ENCODE measurements at places on chromosomes 11 and 22.

GRCh38 chr11:31655483-31655882 lies 145.9 kb downstream of the ELP4 start:
- DNase-seq, result no peak

DNA sequence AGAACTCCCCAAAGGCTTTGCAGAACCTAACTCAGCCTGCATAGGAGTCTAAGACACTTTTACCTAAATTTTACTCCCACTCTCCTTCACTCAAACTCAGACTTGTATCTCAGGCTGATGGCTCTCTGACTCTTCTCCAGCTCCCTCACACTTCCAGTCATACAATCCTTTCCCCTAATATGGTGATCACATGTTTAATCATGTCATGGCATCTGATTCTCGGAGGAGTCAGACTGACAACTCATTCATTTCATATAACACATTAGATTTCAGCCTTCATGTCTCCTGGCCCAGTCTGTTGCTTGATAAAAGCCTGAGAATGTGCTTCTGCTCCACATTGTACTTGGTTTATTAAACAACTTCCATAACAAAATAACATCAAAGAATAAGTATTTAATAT lies 1503.9 kb upstream of the TENM4 start:
- DNase-seq, result no peak

DNA sequence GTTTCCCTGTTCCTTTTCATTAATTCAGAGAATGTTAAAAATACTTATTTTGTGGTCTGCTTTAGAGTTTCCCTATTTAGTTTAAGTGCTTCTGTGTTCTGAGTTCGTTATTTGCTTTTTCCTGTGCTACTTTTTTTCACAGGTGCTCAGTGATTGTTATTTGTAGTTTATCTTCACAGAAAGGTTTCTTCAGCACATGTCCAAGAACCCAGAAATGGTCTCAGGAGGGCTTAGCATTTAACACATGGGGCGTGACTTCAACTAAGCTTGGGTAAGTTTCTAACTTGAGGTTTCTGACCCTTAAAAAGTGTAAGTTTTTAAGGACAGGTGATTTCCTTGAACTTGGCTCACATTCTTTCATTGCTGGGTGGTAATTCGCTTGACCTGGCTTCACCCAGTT lies 157.3 kb downstream of the AASDHPPT start:
- no peak for DNase-seq

GRCh38 chr11:11856638-11857037 lies 14.9 kb downstream of the USP47 start:
- no peak for DNase-seq

DNA sequence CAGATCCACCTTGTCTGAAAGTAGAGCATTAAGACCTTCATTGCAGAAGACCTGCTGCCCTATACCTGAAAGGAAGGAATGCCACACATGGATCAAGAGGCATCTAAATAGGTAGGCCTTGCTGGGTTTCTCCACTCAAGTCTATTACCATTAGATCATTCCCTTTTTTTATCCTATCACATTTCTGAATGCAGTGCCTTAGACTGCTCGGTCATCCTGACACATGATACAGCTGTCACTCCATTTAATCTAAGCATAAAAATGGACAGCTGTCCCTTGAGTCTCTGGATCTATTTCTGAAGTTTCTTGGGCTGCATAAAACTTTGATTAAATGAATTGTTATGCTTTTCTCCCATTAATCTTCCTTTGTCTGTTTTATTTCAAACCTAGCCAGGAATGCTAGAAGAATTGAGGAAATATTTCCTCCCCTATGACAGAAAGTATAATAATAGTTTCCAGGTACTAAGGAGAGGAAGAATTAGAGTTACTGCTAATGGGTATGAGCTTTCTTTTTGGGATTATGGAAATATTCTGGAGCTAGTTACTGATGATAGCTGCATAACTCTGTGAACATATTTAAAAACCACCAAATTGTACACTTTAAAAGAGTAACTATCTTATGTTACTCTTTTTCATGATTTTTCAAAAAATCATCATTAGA lies 88.0 kb downstream of the DLG2 start:
- DNase-seq, result no peak

DNA sequence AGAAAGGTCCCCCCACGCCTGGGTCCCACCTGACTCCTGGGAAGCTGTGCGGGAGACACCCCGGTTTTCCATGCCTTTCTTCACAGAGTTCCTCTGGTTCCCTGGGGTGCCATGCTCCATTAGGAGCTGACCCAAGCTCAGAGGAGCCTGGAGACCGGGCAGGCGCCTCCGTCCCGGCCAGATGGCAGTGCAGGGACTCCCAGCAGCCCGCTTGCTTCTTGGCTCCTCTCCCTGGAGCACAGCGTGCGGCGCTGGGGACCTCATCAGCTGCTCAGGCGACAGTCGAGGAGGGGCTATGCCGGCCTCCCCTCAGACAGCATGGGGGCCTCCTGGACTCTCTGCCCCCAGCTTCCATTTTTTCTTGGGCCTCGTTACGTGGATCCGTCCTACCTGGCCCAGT lies 13.1 kb upstream of the TTLL12 start:
- no peak for DNase-seq

DNA sequence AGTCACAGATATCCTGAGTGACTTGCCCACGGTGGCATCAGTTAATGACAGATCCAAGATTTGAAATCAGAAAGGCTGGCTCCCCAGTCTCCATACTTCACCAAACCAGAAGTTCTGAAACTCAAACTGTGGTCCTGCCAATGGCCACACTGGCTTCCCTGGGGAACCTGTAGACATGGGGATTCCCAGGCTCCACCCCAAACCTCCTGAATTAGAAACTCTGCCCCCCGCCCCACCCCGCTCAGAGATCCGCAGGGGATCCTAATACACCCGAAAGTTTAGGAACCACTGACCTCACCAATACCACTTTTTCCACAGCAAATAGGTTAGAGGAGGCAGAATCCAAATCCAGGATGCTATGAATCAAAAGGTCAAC lies 15.3 kb downstream of the RTN4RL2 start:
- DNase-seq, result no peak

GRCh38 chr11:46686886-46687795 lies 13.3 kb downstream of the ARHGAP1 start:
- no peak for DNase-seq

GRCh38 chr11:6824136-6824823 lies 21.2 kb upstream of the OR10A5 start:
- DNase-seq, result no peak

GRCh38 chr22:49930596-49931412 lies 12.4 kb downstream of the CRELD2 start:
- peak; percentile 92 for DNase-seq

- DNase-seq, result peak; percentile 59
These were observed 3.2 kb downstream of the ARVCF start for GRCh38 chr22:20013382-20013871.

GRCh38 chr22:25900880-25901279 lies 158.9 kb downstream of the MYO18B start:
- no peak for DNase-seq

- DNase-seq, result no peak
These were observed 659.4 kb downstream of the TBC1D22A start for GRCh38 chr22:47421846-47422245.

GRCh38 chr11:126673319-126673718 lies 317.8 kb downstream of the ST3GAL4 start:
- DNase-seq, result no peak

DNA sequence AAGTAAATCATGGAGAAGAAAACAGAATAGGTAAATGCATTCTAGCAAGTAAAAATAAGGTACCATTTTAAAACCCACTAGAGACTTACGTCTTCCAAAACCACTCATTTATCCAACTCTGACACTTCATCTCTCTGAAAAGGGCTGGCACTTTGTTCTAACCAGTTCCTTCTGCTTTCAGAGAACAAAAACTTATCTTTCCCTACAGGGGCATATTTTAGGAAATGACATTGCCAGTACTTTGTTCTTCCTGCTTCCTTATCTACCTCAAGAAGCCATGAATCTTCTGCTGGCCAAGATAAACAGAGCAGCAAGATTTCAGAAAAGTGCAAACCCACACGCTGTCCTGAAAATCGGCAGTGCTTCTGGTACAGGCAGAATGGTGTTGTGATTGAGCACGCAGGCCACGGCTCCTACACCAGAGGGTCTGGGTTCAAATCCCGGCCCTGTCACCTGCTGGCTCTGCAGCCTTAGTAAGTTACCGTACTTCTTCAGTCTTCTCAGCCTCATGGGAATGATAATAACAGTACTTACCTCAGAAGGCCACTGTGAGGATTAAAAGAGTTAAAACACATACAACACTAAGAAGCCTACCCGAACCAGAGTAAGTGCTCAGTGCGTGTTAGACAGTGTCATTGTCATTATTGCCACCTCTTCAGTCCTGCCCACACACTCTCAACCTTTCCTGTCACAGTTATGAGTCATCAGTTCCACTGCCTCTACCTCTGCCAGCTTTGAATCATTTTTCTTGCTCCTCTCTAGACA lies 11.0 kb downstream of the MPZL3 start:
- peak; percentile 79 for DNase-seq

DNA sequence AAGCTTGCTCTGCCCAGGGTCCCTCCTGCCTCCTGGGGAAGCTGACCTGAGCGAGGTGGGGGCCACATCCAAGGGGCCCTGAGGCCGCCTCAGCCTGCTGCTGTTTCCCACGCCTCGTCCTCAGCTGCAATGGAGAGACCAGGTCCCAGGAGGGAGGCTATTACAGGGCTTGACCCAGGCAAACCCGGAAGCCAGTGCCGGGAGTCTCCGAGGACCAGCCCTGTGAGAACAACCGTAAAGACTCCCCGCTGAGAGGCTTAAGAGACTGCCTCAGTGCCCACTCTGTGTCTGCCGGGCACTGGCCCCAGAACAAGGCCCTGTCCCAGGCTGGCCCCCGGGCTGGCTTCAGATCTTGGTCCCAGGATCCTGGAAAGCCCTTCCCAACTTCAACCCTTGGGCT lies 124.3 kb upstream of the FGF3 start:
- DNase-seq, result no peak

- DNase-seq, result no peak
These were observed 14.4 kb downstream of the FBLN1 start for GRCh38 chr22:45516923-45517675.

- no peak for DNase-seq
These were observed 42.8 kb downstream of the MED15 start for GRCh38 chr22:20550057-20550817.

GRCh38 chr11:70088735-70089250 lies 10.7 kb downstream of the ANO1 start:
- DNase-seq, result no peak

GRCh38 chr11:89119426-89119825 lies 53.6 kb upstream of the GRM5 start:
- DNase-seq, result no peak

DNA sequence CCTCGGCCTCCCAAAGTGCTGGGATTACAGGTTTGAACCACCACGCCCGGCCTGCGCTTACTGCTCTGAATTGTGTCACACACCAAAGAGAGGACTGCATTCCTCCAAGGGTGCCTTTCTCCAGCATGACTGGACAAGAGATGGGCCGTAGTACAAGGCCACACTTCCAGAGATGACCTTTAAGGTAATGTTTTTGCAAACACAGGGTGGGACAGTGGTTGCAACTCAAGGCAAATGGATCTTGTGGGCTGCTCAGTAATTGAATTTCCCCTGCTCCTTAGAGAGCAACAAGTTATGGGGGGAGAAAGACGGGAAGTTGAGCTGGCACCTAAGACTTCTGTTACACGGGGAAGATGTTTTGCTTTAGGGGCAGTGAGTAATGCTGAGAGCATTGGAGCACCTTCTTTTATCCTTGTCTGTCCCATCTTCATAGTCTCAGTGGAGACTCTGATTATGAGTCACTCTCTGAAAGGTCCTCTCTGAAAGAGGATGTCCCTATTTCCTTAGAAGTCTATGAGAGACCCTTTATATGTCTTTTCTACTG lies 66.3 kb downstream of the C11orf91 start:
- peak; percentile 13 for DNase-seq

GRCh38 chr11:114783805-114784204 lies 105.5 kb downstream of the NXPE2 start:
- no peak for DNase-seq

DNA sequence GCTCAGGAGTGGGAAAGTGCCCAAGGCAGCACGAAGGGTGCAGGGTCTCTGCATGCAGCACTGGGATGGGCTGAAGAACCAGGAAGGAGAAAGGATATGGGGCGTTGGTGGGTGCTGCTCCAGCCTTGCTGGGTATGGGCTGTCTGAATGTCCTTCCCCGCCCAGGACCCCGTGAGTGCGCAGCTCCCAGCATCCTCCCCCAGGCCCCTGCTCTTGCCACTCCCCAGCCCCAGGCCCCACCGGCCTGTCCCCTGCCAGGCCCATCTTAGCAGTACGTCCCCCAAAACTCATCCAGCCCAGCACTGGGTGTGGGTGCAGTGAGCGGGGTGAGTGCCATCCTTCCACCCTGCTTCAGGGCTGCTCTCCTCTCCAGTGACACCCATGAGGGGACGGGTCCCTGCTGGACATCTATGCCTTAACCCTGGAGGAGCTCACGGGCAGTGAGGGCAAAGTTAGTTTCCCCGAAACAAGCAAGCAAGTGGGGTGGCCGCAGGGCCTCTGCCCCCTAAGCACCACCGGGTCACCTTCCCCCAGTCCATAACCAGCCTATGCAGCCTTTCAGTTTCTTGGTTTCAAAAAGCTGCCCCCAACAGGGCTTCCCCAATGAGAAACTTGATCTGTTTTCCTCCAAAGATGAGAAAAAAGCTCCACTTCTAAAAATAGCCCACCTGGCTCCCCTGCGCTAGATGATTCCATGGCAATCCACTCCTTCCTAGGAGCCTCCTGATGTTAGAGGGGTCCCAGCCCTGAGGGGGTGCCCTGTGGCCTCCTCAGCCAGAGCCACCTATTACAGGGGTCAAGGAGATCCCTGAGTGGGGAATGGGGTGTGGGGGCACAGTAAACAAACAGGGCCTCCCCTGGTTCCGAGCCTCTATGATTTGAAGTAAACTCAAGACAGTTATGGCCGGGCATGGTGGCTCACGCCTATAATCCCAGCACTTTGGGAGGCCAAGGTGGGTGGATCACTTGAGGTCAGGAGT lies 103.8 kb downstream of the MORC2 start:
- no peak for DNase-seq

DNA sequence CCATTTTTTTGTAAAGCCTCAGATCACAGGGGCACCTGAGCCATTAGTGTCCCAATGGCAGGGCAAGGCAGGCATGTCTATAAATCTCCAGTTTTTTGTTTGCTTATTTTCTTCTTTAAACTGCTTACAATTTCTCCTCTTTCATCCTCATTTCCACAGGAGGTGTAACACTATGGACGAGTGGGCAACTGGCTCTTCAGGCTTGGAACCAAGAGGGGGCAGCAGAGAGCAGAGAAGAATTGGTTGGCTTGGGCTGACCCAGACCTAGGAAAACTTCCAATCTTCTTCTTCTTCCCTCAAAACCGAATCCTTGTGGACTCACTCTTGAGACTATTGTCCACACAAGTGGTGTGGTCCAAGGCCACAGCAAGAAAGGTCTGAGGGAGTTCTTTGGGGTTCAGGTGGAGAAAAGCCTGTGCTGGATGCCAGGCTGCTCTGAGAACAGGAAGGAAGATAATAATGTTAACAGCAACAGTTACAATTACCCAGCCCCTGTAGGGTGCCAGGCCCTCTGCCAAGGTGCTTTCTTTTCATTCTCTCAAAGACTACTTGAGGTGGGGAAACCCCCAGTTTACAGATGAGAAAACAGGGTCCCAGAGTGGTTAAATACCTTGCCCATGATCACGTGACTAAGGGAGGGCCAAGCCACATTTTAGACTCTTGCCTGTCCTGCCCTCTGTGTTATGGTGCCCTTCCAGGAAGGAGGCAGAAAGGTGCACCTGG lies 70.7 kb upstream of the E2F8 start:
- DNase-seq, result peak; percentile 32
